ENCODE measurements at places on chromosomes 5 and 9. TPM values are rescaled to one million over a fixed set of nuclear protein-coding genes. Genes with fewer than 3 reads are reported as not detected.

GABRG2 gene
- total RNA-seq = not detected

PCDHB3 gene
- not detected for total RNA-seq

UGT3A2 gene
- total RNA-seq = not detected

PHF24 gene
- not detected for total RNA-seq

RBM22 gene
- total RNA-seq = 35.8 TPM
